ENCODE measurements at places on chromosomes 13 and 19.

DNA sequence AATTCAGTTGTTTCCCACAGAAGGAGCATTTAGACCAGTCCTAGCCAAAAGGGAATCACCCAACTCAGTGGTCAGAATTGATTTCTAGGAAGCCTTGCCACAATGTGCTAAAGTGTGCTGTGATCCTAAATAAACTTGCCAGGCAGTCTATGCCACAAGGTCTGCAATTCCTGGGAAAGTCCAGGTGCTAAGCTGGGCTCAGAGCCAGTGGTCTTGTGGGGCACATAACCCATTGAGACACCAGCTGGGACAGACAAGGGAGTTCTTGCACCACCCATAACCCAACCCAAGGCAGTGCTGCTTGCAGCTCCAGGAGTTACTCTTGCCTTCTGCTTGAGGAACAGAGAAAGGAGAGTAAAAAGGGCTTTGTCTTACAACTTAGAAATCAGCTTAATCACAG lies 489.5 kb upstream of the SPRY2 start:
- no peak for DNase-seq

- no peak for DNase-seq
Observed at GRCh38 chr13:103539265-103539664, 473.0 kb upstream of the SLC10A2 start.

GRCh38 chr13:54383604-54384003 lies 1355.0 kb downstream of the OLFM4 start:
- DNase-seq, result no peak

GRCh38 chr13:110520431-110521295 lies 40.9 kb downstream of the RAB20 start:
- no peak for DNase-seq

DNA sequence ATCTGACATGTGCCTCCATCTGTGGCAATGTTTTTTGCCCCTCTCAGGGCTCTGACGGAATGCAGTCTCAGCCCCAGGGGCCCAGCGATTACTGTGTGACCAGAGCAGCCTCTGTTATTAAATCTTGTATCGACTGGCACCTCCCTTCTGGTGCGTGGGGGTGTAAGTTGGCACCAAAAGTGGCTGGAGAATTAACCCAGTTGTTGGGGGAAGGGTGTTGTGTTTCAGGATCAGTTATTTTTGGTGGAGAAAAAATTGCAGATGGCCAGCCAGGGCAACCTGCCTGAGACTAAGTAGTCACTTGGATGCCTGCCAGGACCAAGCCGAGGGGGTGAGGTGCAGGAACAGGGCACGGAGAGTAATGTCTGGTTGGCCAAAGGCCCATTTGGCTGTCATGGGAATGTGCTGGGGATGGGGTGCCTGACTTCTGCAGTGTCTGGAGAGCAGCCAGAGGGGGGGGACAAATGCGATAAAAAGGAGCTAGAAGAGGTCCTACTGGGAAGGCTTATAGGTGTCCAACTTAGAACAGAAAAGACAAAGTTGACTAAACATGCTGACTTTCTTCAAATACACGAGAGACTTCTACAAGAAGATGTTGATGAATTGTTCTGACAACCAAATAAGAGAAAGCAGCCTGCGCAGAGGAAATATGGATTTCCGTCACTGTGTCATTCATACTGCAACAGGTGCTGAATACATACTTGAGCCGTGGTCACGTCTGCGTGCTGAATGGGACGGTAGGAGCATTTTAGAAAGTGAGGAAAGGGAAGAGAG lies 69.8 kb downstream of the SIAH3 start:
- DNase-seq, result no peak

DNA sequence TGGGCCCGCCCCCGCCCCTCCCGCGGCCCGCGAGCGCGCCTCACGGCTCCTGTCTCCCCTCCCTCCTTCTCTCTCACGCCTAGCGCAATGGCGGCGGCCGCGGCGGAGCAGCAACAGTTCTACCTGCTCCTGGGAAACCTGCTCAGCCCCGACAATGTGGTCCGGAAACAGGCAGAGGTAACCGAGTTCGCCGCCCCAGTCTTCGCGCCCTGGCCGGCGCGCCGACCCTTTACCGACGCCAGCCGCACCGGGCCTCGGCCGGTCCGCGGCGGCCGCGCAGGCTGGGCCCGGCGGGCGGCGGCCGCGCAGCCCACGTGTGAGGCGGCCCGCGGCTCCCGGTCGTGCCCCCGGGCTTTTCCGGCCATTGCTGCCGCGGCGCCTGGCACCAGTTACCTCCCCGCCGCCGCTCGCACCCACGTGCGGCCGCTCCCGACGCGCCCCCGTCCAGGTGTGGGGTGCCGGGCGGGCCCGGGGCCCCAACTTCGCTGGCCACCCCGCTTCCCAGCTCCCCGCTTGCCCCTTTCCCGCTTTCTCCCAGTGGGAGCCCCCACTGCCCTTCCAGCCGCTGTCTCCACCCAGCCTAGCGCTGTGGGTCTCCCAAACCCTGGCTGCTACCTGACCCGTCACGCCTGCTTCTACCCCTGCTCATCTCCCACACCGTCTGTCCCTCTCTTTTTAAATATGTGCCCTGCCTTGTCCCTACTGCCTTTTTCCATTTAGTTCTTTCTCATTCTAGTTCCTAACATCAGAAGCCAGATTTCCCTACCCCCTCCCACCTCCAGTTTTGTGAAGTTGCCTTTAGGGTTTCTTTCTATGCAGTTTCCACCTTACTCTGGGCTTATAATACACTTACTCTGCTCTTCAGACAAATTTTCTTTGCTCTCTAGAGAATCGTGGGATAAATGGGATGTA lies 23.4 kb downstream of the IPO5 start:
- no peak for DNase-seq

Data from skeletal muscle cell (primary cell).